T-helper 1 cell treated with Interleukin-12 subunit alpha and Interleukin-12 subunit beta and Interleukin-4 antibody, amounts not matched to agents 30 ng/mL and 1 ng/mL, for 36 hours (primary cell): ENCODE measurements at places on chromosomes 5 and 9. TPM values are rescaled to one million over a fixed set of nuclear protein-coding genes. Genes with fewer than 3 reads are reported as not detected.

Gene CCL27
- 0.39 TPM in 1 of 2 replicates, not detected in the other for total RNA-seq

Gene RORB
- 0.10 and 0.27 TPM in 2 replicates for total RNA-seq

Gene SPINK1
- not detected in 2 replicates for total RNA-seq

Gene PIP5K1B
- 4.4 and 4.7 TPM in 2 replicates for total RNA-seq

Gene PAX5
- 0.32 and 0.34 TPM in 2 replicates for total RNA-seq

Gene AHRR
- total RNA-seq: 18.7 and 20.0 TPM in 2 replicates

Gene ACTBL2
- not detected in 2 replicates for total RNA-seq

Gene LPAR1
- not detected in 2 replicates for total RNA-seq
